ENCODE measurements at places on chromosomes 1 and 21.

- no peak for DNase-seq
Observed at GRCh38 chr1:43835082-43836021, 98.2 kb upstream of the ARTN start.

DNA sequence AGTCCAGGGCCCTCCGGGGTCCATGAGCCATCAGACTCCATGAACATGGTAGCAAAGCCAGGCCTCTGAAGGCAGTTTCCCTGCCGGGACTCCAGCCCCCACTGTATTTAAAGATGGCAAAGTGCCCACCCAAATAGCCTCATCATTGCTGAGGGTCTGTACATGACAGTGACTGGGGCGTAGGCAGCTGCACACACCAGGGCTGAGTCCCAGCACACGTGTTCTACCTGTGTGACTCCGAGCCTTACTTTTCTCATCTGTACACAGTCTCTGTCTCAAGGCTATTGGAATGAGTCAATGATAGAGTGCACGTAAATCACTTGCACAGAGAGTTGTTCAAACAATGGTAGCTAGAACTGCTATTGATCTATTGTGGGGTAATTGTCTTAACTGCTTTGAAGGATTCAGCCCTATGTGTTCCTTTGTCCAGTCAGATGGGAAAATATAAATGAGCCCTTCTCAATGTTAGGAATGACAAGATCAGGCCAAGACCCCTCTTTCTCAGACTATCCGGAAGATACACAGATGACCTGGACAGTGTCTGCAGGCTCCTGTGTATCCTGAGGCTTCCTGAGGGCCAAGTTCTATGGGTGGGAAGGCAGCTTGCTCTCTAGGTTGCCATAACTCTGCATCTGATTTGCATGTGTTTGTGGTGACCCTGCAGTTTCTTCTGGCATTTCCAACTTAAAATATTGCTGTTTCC lies 48.9 kb downstream of the RASSF5 start:
- DNase-seq = no peak

DNA sequence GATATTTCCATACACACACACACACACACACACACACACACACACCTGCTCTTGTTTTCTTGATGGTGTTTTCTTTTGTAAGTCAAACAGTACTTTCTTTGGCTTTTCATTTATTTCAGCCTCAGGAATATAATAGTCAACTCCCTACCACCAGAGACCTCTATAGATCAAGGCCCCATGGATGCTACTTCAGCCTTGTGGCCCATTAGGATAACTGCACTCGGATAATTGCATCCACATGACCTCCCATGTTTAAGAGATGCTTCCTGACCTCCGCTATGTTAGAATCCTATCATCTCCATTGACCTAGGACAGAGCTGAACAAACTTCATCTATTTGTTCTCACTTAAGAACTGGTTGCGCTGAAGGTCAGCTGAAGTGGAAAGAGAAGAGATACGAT lies 1094.0 kb upstream of the B3GALT2 start:
- DNase-seq = no peak

DNA sequence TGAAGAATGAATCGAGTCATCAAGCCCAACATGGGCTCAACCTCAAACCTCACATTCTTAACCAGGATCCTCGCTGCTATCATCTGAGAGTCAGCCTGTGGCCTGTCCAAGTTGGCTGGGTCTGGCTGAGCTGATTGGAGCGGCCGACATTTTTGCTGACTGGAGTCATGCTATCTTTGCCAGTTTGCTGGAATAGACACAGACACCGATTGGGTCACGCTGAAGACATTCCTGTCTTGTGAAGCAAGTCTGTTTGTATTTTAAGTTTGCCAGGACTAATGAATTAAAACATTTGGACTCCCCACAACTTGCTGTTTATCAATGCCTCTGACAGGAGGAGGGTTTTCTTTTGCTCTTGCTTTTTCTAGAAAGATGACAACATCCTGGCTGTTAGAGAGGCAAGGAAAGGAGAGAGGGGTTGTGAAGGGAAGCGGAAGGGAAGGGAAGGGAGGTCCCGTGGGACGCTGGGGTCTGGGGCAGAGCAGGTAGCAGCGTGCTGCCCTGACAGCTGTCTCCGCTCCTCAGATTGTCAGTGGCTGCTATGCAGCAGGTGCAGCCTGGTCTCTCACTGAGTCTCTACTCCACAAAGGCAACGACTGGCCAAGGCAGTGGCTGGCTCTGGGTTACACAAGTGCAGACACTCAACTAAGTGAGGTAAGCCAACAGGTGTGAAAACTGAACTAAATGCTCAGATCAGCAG lies at the start of gene MAP3K7CL:
TSS of gene MAP3K7CL (plus strand) at position 375 of the 700 bp plus-strand sequence. CDS start 2,701 bp downstream, outside the sequence.
- no peak for DNase-seq

- no peak for DNase-seq
Observed at GRCh38 chr1:5982868-5983267, 9.4 kb downstream of the NPHP4 start.

DNA sequence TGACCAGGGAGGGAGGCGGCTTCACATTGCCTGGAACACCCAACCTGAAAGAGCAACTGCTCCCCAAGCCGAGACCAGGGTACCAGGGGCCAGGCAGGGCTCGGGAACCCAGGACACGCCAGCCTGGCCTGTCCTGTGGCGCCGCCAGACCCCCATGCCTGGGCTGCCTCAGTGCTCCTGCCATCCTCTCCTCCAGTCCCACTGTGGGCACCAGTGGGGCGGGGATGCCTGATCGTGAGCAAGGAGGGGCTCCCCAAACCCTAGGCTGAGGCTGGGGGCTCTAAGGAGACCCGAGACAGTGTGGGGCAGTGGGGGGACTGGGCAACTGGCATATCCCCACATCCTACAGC lies 45.1 kb downstream of the WNT9A start:
- DNase-seq = no peak

DNA sequence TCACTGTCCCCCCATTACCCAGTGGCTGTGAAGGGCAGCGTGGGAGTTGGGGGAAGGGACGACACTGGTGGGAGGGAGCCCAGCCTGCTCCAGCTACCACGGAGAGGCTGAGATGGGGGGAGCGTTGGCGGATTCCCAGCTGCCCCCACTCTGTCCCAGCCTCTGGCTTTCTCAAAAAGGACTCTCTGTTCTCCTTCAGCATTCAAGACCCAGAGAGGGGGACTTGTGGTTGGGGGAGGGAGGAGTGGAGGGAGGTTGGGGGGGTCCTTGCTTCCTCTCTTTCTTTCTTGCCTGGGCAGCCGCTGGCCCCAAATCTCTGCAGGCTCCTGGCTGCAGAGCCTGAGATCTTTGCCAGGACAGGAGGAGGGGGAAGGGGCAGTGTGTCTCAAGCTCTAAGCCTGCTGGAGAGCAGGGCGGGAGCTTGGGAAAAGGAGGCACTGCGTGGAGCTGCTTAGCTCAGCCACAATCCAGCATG lies 2.2 kb downstream of the ATP1A2 start:
- no peak for DNase-seq

GRCh38 chr1:81760477-81761097 lies 40.1 kb upstream of the ADGRL2 start:
- no peak for DNase-seq

- no peak for DNase-seq
Observed at GRCh38 chr1:29311352-29312030, 75.2 kb downstream of the PTPRU start.

DNA sequence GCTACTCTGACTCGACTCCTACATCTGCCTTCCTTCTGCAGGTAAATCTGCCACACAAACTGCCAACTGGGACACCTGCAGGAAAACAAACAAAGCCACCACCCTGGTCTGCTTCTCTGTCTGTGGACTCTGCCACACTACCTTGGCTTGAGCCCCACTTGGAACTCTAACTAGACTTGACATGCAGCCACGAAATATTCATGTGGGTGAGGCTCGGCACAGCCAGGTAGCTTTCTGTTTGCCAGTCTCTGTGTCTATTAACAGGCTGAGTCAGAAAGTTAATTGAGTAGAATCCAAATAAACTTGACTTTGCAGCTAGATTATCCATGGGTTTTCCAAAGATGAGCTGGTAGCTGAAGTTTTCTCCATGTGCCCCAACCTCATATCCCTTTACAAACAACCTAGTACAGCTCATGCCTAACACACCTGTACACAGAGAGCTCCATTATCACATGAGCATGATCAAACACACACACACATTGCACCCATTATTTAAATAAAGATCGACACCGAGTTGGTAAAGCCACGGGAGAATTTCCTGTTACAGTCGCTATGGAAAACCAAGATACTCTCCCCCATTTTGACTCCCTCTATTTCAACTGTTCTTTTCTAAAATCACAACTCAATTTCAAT lies 808 bp downstream of the C1orf116 start:
- no peak for DNase-seq

- DNase-seq = peak; percentile 31
Observed at GRCh38 chr1:59976194-59977074, 49.9 kb upstream of the CYP2J2 start.
